ENCODE measurements at places on chromosomes 1 and 21.
A peak's percentile ranks its signal among the peaks of the same experiment; 100 is the strongest.

GRCh38 chr1:198638441-198638840, 399 bp upstream of the PTPRC start:
- DNase-seq, result no peak

- DNase-seq, result no peak
These were observed 74.7 kb upstream of the RGL1 start for GRCh38 chr1:183730107-183730724.

DNA sequence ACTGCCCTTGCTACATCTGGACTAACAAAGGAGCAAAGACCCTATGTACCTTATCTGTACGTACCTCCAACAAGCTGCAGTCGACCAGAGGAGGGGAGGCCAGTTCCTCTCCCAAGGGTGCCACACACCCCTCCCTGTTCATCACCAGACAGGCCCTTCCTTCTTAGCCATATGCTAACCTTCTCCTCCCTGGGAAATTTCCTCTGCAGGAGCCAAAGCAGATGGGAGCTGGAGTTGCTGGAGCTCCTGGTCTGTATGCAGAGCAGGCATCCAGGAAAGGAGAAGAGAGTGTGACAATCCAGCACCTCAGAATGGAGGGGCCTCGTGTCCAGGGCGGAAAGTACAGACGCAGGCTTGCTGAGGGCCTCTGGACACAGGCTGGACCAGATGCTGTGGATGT, 48.5 kb downstream of the C8B start:
- no peak for DNase-seq

DNA sequence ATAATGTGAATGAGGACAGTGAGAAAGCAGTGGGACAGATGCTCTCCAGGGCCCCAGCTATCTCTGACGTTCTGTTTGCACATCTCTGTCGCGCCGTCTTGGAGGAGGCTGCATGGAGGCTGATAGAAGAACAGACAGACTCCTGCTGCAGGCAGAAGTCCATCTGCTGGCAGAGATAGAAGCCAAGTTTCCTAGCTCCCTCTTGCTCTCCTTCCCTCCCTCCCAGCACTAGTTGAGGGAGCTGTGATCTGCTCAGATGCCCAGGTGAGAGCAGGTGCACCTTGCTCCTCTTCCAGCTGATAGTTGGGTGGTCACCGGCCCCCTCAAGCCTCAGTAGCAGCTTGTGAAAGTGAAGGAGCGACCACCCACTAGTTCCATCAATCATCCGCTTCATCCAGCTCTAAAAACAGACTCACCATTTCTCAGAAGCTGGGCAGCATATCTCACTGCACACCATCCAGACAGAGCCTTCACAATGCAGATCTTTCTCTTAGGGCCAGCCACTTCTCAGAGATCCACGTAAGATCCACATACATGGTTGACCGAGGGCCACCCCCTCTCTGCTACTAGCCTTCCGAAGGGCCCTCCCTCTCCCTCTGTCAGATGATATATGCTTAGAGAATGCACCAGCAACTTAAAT, 12.9 kb downstream of the LRRN2 start:
- DNase-seq, result no peak

- DNase-seq, result peak; percentile 65
These were observed 39.3 kb downstream of the PLEKHA6 start for GRCh38 chr1:204320382-204320804.

GRCh38 chr1:210531475-210532222, 202.9 kb downstream of the HHAT start:
- no peak for DNase-seq

- DNase-seq, result no peak
These were observed 511 bp upstream of the INPP5B start for GRCh38 chr1:37947364-37947763.

GRCh38 chr1:9715536-9716226, 64.2 kb downstream of the PIK3CD start:
- DNase-seq, result no peak

- no peak for DNase-seq
These were observed 10.2 kb downstream of the RPS6KC1 start for GRCh38 chr1:213061263-213061662.

Measured in ELF-1 (cell line).